ENCODE measurements at places on chromosomes 4 and X.

DNA sequence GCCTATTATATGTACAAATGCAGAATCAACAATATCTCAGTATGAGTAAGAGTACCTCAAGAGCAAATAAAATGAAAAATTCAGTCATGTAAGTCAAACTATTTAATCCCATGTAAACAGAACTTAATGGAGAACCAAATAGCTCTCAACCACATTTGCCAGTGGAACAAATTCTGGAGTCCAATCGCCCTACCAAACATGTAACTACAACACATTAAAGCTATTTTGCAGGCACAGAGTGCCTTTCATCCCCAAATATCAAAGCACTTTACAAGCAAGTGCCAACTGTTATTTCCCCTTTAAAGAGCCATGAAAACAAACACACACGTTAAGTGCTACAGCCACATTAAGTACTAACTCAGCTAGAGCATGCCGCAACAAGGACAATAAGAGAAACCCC lies 51.3 kb downstream of the PCDH19 start:
- DNase-seq: no peak

DNA sequence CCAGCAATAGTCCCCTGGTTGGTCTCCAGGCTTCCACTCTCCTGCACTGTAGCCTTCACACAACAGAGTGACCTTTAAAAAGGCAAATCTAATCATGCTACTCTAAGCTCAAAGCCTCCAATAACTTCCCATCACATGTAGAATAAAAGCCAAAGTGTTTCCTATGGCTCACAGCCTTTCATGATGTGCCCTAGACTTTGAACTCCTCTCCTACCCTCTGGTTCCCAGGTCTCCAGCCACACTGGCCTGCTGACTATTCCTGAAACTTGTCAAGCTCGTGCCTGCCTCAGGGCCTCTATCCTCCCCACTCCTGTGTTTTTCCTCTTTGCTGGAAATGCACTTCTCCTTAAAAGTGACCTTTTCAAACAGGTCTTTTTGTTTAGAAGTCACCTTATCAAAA lies 3.1 kb downstream of the MANBA start:
- no peak for DNase-seq

DNA sequence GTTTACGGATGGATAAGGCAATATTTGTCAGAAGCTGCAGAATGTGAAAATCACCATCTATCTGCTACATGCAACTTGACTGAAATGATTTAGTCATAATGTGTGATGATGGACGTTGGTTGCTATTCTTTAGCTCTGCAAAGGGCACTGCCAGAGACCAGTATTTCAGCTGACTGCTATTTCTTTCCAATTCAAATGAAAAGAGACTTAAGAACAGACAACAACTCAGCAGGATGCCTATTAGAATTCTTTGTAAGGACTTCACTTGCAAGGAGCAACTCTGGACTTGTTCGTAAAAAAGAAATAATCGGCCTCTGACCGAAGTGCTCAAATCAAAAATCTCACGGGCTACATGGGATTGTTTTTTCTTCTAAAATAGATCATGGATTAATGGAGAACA lies 262.7 kb downstream of the DHX15 start:
- no peak for DNase-seq

- no peak for DNase-seq
Observed at GRCh38 chrX:4547213-4547836, 833.9 kb upstream of the PRKX start.

DNA sequence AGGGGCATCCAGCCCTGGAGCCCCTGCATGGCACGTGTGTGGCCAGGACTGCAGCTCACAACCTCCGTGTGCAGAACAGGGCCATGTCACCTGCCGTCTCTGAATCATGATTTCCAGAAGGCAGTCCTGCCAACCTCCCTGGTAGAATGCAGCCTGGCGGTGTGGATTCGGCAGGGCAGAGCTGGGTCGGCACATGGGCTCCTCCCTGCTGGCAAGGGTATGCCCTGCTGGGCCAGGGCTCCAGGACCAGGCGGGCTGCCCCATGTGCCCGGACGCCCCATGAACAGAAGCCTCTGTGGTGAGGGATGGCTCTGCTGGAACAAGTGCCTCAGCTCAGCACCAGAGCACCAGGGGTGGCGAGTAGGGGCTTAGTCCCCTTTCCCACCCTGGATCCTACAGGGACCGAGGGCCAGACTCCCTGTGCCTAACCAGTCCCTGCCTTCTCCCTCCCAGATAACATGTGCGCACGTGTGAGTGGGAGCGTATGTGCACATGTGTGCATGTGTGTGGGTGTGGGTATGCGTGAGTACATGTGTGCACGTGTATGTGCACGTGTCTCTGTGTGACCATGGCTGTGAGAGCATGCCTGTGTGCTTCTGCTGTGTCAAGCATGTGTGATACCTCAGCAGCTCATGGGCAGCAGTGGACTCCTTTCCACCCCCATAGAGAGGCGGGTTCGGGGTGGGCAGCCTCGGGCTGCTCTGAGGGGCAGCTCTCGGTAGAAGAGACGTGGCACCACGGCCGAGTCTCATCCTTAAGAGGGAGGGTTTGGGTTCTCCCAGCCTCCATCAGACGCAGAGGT lies 10.3 kb upstream of the MXD4 start:
- DNase-seq: no peak

- DNase-seq: no peak
Observed at GRCh38 chrX:18654875-18655836, 16.8 kb downstream of the RS1 start.

DNA sequence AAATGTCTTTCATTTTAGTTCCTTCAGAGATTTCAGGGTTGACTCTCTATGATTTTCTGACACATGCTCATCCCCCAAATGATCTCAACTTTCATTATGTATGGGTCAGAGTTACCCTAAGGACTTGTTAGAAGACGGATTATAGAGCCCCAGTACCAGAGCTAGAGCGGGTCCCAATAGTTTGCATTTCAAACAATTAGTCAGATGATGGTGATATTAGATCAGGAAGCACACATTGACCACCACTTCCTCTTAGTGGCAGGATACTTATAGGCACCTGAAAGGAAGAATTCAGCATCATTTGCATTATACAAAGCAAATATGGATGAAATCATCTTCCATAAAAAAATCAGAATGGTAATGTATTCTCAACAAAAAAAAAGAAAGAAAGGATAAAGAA lies 106.1 kb downstream of the GALNTL6 start:
- no peak for DNase-seq

DNA sequence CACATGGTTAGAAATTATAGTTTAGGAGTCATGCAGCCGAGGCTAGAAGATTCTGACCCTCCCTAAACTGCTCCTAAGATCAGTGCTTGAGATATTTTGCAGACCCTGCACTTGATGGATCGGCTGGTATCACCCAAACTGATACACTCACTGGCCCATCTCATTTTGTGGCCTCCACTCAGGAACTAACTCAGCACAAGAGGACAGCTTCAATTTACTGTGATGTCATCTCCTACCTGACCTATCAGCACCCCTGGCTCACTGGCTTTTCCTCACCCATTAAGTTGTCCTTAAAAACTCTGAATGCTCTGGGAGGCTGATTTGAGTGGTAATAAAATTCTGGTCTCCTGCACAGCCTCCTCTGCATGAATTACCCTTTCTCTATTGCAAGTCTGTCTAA lies 450.9 kb downstream of the PCDH10 start:
- DNase-seq: no peak

GRCh38 chr4:174213731-174214100 lies 69.8 kb downstream of the FBXO8 start:
- no peak for DNase-seq

GRCh38 chrX:298993-299392 lies 17.8 kb downstream of the PLCXD1 start:
- DNase-seq: no peak

DNA sequence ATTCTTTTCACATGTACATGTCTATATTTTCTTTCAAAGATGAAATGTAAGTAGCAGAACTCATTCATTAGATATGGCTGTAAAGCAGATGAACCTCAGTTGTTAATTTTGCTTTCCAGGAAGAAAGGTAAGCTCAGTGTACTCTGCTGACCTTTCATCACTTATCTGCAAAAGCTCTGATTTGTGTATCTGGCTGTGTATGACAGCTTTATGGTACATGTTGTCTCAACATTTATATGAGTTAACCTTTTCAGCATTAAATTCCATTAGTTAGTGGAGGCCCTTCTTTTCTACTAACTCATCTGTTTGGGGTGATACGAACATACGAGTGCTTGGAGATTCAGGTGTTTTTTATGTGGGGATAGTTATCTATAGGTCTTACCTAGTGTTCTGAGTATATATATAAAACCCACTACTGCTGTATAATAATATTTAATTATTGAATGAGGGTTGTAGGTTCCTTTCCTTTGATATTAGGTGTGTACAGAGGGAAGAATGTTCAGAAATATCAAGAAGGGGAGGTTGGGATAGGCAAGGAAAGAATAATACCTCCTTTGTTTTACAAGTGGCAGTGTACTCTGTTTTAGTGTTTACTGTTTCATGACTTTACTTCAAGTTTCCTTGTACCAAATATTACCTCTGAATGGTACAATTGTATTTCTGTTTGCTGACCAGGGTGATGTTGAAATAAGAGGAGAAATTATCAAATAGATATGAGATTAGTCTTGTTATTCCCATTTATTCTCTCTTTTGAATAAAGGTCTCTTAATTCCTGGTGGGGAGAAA lies 395.5 kb downstream of the ARHGAP24 start:
- no peak for DNase-seq

- no peak for DNase-seq
Observed at GRCh38 chr4:47744843-47745382, 93.0 kb downstream of the CORIN start.

DNA sequence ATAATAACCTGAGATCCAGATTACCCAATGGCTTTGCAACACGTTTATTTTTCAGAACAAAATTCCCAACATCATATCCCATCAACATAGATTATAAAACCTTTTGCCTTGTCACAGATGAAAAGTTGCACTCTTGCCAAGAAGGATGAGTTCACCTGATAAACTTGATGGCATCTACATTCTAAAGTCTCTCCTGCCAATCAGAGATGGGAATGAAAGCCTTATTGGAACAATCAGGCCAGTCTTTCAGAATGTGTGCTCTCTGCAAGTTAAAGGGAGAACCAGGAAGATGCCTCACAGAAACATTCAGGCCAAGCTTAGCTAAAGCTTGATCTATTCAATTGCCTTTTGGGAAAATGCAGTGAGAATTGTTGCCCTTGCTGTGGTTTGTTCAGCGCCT lies 1.3 kb downstream of the LPAR4 start:
- no peak for DNase-seq

DNA sequence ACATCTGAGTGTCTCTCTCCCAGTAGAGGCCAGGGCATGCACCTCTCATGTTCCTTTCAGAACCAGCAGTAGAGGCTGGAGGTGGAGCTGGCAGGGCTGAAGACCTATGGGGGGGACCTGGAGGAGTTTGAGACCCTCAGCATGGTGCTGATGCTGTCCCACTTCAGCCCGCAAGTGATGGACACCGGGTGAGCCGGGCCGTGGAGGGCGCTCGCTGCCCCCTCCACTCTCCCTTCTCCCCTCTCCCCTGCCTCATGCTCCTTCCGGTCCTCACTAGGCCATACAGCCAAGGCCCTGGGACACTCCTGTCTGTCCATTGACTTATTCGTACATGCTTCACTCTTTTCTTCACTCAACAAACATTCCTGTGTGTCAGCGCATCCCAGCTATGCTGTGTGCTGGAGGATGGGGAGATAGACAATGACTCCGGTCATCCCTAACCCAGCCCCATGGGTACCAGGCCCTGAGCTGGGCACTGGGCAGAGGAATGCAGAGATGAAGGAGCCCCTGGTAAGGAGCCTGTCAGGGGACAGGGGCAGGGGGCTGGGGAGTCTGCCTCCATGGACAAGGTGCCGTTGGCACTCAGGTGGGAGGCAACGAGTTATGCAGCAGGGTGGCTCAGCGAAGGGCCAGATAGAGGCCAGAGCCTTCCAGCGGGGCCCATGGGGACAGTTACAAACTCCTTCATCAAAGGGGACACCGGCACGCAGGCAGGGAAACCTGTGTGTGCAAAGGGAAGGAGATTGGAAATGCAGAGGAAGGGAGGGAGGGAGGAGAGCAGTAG lies 28.4 kb upstream of the WFS1 start:
- DNase-seq: no peak

DNA sequence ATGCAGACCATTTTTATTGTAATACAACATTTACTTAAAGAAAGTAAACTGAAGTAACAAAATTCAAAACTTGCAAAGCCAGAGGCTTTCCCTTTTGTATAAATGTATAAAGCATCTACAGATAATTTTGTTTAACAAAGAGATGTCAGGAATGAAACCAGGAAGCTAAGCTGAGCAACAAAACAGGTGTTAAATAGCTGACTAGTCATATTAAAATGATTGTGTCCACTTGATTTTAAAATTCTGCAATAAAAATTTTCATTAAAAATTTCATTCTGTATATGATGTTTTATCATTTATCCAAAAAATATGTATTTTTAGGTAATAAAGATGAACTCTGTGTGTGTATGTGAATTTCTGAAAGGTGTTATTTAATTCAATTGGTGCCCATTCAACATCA lies 72.0 kb upstream of the TRAM1L1 start:
- DNase-seq: no peak

- no peak for DNase-seq
Observed at GRCh38 chr4:16045687-16046086, 38.1 kb downstream of the PROM1 start.

DNA sequence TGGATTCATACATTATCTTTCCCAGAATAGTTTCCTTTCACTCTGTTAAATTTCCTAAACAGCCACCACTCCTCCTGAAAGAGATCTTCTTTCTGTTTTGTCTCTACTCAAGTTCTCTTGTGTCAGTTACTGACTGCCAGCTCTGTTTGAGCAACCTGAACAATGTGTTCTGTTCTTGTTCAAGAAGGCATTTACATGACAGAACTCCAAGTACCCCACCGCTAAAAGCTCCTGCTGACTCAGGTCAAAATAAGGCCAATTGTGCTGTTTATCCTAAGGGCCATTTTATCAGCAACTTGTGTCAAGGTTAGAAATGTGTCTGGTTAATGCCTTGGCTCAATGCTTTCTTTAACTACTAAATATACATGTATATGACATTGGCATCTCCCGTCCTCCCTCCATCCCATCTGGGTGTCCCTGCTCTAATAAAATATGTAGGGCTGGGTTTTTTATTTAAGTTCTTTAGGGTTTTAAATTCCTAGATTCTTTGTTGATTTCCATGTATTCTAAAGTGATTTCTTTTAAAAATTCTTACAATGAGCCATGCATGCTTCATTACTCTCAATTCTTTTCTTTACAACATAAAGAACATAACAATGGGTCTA lies 144.3 kb upstream of the PAQR3 start:
- DNase-seq: no peak

DNA sequence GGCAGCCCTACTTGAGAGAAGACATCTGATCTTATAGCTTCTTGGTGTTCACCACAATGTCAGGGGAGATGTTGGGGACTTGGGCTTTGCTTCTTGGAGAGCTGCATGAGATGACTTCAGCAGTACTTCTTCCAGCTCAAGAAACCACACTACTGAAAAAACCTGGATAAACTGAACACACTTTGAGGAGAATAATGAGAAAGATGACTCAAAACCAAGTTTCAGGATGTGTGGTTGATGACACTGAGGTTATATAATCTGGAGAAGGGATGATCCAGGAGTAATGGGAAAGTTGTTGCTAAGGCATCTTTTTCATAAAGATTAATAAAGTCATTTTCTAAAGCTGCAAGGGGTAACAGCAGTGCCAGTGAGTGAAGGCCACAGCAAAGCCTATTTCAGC lies 58.4 kb upstream of the PNPLA4 start:
- no peak for DNase-seq

Measured in activated CD8-positive, alpha-beta memory T cell treated with anti-CD3 and anti-CD28 coated beads for 4 hours (primary cell).